ENCODE measurements at places on chromosomes 2 and 18.

DNA sequence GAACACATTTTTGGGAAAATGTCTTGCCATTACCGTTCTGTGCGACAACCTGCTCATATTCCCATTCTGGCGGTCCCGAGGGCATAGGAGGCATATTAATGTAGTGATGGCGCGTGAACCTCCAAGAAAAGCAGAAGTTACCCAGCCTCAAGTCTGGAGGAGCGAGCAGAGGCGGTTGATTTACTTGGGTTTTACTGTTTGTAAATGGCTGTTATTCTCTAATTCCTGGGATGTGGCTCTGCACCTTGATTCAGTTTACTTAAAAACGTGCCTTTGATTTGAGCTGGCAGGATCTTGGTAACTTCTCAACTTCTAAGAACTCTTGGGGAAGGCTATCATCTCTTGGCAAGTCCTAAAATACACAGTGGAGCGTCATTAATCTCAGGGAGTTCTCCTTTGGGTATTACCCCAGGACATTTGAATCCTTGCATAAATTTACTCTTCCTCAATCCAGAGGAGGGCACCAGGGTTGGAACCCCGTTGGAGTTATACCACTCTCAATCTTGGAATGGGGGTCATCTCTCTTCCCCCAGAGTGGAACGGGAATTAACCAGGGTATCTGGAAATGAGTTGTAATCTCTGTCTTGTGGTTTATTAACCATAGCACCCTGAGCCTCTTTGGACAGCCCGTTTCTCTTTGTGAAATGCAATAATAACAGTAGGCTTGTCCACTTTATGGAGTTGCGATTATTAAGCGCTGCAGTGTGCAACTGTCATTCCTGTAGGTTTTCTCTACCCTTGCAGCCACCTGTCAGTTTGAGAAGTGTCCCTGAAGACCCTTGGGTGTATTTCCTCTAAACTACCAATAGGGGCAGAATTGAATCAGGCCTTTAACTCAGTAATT is 2.1 kb downstream of the HK2 start:
- peak; percentile 33 for DNase-seq

GRCh38 chr18:54776282-54776977 is 51.8 kb upstream of the RAB27B start:
- no peak for DNase-seq

DNA sequence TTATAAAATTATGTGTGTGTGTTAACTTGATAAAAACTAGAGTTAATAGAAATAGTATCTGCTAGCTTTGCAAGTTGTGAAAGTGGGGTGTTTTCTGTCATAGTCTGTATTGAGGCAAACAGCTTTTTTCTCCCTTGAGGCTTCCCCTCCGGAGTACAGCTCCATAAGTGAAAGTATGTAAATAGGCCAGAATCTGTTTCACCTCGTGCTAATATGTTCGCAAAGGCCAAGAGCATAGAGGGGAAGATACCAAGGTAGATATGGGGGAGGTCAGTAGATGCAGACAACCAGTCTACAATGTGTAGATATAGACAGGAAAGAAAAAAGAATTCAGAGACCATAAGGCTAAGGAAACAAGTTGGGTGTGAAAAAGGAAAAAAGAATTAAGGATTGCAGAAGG is 72.9 kb downstream of the PTRHD1 start:
- no peak for DNase-seq

- DNase-seq, result peak; percentile 24
Measured at GRCh38 chr2:44358503-44358902, 2.8 kb downstream of the PREPL start.

- DNase-seq, result no peak
Measured at GRCh38 chr2:118642501-118642900, 204.9 kb downstream of the EN1 start.

GRCh38 chr2:223071139-223071538 is 19.1 kb downstream of the KCNE4 start:
- DNase-seq, result no peak

- no peak for DNase-seq
Measured at GRCh38 chr2:36753706-36754221, 57.3 kb downstream of the VIT start.

DNA sequence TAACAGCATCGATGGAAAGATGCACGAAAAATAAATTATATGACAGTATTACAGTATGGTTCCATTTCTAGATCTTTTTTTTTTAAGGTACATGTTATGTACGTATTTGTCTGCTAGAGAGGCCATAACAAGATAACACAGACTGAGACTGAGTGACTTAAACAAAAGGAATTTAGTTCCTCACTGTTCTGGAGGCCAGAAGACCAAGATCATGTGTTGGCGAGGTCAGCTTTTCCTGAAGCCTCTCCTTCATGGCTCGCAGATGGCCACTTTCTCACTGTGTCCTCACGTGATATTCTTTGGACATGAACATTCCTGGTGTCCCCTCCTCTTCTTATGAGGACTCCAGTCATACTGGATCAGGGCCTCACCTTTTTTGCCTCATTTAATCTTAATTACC is 177.4 kb downstream of the CAPN13 start:
- no peak for DNase-seq

- DNase-seq, result no peak
Measured at GRCh38 chr18:32300914-32301313, 111.1 kb downstream of the MEP1B start.

GRCh38 chr18:5628512-5629255 is 84.9 kb upstream of the EPB41L3 start:
- DNase-seq, result no peak

DNA sequence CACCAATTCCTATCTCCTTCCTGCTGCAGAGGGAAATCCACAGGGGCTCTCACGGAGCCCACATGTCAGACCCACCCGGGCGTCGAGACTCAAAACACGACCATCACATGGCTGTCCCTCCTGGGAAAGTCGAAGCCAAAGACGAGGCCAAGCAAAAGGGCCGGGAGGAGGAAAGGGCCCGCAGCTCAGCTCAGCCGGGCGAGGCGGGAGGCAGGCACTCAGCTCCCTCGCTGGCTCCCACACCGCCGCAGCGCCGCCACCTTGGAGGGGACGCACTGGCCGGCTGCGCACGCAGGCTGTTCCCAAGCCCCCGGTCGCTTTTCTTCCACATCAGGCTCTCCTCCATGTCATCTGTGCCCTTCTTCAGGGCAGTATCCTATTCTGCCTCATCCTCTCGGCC is 130.4 kb downstream of the L3MBTL4 start:
- DNase-seq, result no peak

GRCh38 chr2:144147356-144147755 is 372.6 kb downstream of the ZEB2 start:
- no peak for DNase-seq

DNA sequence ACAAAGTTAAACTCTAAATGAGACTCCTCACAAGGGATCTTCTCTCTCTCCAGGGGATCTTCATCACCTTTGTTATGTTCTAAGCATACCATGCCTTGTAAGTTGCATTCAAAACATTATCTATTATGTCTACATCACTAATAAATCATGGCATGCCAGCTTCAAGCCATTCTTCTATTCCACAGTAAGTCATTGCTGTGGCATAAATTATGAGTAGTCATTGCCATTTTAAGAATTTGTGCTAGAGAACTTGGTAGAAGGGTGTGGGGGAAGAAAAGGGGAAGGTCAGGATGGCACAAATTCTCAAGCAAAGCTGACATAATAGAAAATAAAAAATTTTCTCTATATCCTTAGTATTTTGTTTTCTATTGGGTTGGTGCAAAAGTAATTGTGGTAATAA is 33.5 kb downstream of the BARD1 start:
- DNase-seq, result no peak

DNA sequence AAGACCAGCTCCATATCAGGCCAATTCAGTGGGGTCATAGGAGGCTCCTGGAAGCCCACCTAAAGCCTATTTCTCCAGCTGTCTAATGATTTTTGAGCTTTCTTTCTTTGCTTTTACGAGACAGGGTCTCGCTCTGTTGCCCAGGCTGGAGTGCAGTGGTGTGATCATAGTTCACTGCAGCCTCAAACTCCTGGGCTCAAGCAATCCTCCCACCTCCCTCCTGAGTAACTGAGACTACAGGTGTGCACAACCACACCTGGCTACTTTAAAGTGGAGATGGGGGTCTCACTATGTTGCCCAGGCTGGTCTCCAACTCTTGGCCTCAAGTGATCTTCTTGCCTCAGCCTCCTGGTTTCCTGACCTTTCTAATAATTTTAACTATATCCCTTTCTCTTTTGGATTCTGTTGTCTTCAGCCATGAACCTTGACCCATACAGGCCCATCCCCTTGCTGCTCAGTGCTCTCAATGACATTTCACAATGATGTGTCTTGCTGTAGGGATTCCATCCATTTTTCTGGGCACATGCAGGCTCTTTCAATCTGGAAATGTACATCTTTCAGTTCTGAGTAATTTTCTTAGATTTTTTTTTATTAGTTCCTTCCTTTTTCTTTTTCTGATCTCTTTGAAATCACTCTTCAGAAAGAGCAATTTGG is 29.7 kb downstream of the GNLY start:
- no peak for DNase-seq

DNA sequence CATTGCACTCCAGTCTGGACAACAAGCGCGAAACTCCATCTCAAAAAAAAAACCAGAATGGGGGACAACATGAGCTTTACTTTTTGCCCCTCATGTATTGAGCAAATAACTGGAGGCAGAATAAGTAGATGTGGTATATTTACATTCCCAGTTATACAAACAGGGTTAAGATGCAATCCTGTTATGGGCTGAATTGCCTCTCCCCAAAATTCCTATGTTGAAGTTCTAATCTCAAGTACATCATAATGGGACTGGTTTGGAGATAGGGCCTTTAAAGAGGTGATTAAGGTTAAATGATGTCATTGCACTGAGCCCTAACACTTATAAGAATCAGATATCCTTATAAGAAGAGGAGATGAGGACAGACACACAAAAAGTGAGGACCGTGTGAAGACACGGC is 319.8 kb upstream of the KLHL29 start:
- DNase-seq, result no peak

- DNase-seq, result no peak
Measured at GRCh38 chr2:128090575-128090944, 440 bp upstream of the UGGT1 start.

DNA sequence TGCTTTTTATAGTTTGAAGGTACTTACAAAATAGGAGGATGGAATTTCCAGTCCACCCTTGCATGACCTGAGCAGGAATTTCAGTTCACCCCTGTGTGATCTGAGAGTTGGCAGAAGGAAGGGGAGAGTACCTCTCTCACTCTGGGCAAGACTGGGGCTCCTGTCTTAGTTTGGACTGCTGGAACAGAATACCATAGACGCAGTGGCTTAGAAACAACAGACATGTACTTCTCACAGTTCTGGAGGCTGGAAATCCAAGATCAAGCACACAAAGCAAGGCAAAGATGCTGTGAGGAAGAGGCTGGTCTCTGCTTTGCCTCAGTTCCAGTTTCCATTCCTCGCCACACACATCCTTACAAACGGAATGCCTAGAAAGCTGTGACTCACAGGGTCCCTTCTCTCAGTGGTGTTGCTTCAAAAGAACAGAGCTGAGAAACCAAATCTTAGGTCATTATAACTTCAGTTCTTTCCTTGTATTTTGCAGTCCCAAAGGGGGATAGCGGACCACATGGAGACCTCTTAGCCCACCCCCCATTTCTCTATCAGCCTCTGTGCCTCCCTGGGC is 108.8 kb upstream of the HAAO start:
- DNase-seq, result no peak

All from CD4-positive, alpha-beta memory T cell (primary cell).